ENCODE measurements at places on chromosomes 2 and 18.

DNA sequence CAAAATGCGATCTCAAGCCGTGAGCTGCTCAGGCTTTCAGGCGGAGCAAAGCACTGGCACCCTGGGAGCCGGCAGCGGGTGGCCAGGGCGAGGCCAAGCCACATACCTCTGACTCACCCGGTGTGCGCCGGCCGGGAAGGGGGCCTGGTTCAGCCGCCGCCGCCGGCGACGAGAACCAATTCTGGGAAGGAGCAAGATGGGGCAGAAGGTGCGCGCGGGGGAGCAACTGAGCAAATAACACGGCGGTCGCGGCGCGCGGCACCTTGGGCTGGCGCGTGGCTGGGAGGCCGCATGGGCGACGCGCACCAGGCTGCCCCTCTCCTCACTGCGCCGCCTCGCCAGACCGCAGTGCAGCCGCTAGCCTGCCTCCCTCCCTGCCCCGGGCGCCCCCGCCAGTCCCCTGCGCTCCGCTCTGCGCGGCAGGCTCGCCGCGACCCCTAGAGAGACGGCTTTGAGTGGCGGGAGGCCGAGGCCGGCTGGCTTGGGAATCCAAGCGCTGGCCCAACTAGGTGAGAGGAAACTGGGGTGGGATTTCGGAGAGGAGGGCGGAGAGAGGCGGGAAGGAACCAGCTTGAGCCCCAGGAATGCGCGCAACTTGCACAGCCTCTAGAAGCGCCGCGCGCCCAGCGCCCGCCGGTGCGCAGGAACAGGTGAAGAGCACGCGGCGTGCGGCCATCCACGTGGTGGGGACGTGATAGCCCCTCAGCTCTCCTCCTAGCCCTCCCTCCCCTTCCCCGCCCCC is 3.2 kb downstream of the NRP2 start:
- DNase-seq = no peak

DNA sequence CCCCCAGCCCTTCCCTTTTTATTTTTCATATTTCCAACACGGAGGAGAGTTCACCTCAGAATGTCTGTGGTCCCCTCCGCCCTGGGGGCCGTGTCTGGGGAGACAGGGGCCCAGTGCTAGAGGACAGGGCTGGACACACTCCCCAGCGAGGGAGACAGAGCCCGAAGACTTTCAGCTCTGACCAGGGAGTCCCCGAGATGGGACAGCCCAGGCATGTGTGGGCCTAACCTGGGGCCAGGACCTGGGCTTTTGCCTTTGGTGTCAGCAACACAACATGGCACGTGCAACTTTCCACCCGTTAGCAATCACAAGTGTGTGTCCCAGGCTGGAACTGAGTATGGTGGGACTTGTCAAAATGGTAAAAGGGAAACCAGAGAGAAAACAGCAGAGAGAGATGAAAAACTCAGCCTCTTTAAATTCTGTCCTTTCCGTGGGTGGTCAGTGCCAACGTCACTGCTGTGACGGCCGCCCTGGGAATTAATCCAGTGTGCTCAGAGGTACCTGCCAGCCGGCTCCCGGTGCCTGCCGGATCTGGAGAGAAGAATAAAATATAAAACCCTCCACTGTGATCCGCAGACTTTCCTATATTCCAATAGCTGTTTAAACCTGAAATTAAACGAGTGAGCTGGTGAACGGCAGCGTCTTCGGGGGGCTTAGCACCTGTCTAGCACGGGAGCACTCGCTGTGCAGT is 245.8 kb downstream of the EIPR1 start:
- DNase-seq = no peak

- no peak for DNase-seq
Measured at GRCh38 chr2:17617955-17618354, 77.5 kb downstream of the VSNL1 start.

GRCh38 chr2:42984617-42985016 is 192.2 kb upstream of the HAAO start:
- no peak for DNase-seq

- DNase-seq = no peak
Measured at GRCh38 chr2:98818164-98818563, 87.2 kb upstream of the MGAT4A start.

- no peak for DNase-seq
Measured at GRCh38 chr2:65681503-65681902, 249.1 kb upstream of the SPRED2 start.

- no peak for DNase-seq
Measured at GRCh38 chr2:229728370-229728769, 14.0 kb upstream of the DNER start.

Measured in stimulated activated CD4-positive, alpha-beta T cell treated with anti-CD3 and anti-CD28 coated beads, Interleukin-4, amount 100 ng/mL, for 4 hours (primary cell).